ENCODE measurements at places on chromosomes 11 and 22. TPM values are rescaled to one million over a fixed set of nuclear protein-coding genes. Genes with fewer than 3 reads are reported as not detected.

DNA sequence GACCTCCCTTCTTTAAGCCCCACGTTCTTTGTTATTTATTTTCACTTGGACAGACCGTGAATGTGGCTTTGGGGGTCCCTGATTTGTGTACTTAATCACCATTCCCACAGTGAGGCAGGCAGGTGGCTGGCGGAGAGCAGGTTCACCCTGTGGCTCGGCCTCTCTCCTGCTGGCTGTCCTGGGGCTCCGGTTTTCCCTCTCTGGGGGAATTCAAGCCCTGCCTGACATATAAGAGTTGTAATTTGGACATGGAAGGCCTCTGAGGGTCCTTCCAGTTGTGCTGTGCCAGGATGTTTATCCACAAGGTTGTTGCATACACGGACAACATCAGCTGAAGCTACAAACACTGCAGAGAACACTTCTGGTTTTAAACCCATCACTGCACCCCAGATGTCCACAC, 824.5 kb downstream of the TBC1D22A start:
- no peak for DNase-seq

- no peak for DNase-seq
These were observed 81.0 kb upstream of the CTSC start for GRCh38 chr11:88418508-88418907.

DNA sequence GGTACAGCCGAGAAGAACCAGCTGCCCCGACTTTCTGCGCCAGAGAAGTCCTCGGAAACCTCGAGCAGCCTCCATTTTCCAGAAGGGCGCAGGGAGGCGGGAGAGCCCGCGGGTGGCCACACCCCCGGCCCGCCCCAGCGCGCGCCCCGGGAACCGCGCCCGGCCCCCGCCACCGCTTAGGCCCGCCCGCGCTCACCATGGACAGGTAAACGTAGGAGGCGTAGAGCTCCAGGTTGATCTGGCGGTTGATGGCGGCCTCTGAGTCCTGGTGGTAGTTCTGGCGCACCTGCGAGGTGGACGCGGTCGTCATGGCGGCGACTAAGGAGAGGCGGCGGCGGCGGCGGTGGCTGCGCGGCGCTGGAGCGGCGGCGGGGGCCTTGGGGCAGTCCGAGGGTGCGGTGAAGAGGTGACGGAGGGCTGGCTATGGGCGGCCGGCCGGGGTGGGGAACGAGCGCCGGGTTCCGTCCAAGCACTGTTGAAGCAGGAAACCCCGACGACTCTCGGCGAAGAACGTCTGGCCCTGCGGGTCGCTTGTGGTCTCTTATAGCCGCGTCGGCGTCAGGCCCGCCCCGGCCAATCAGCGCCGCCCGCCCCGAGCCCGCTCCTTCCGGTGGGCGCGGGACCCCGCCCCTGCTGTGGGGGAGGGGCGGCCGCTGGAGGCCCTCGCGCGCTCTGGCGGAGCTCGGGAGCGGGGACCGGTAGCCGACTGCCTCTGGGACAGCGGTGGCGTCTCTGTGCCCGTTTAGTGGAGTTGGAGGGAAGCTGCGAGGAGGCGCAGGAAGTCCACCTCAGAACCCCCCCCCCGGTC, at the start of gene FTH1:
Gene FTH1 (minus strand): TSS at position 519 of the 808 bp plus-strand sequence. CDS start 209 bp downstream, at position 310.
- peak; percentile 57 for DNase-seq

The INS gene
- total RNA-seq, result not detected

- DNase-seq, result no peak
These were observed 44.7 kb downstream of the REXO2 start for GRCh38 chr11:114483929-114484328.

- DNase-seq, result no peak
These were observed 244.9 kb downstream of the CASP12 start for GRCh38 chr11:104653407-104653806.

DNA sequence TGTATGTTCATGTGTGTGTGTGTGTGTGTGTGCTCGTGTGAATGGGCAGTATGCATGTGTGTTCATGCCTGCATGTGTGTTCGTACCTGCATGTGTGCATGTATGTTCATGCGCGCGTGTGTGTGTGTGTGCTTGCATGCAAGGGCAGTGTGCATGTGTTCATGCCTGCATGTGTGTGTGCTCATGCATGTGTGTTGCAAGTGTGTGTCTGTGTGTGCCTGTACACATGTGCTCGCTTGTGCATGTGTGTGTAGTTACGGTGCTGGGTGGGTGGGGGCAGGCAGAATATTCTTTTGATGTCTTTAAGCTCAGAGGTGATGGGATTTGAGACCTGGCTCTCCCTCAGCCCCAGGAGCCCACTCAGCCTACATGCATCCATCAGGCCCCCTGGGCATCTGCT, 822.1 kb downstream of the BRD1 start:
- DNase-seq, result no peak

- DNase-seq, result no peak
These were observed 174.2 kb upstream of the DDI1 start for GRCh38 chr11:103862094-103862801.

DNA sequence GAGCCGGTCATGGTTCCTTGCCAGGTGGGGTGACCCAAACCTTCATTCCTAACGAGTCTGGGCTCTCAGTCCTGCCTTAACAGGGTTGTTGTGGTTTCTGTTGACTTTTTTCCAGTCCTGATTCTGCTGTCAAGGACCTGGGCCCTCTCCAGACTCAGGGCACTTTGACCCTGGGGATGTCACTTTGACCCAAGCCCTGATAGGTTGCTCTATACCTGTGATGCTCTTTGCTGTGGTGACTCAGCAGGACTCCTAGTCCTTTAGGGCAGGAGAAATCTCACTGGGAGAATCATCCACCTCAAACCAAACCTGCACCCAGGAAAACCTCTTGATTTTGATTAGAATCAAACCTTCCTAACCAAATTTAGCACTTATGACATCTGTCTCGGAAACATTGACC, 20.5 kb upstream of the MPPED1 start:
- DNase-seq, result no peak

GRCh38 chr22:50302564-50302963, 4.9 kb downstream of the PLXNB2 start:
- DNase-seq, result no peak
